ENCODE measurements at places on chromosomes 5 and 9. TPM values are rescaled to one million over a fixed set of nuclear protein-coding genes. Genes with fewer than 3 reads are reported as not detected.

GRCh38 chr9:68851657-68852056 lies 146.6 kb downstream of the PIP5K1B start:
- no peak for DNase-seq

DNA sequence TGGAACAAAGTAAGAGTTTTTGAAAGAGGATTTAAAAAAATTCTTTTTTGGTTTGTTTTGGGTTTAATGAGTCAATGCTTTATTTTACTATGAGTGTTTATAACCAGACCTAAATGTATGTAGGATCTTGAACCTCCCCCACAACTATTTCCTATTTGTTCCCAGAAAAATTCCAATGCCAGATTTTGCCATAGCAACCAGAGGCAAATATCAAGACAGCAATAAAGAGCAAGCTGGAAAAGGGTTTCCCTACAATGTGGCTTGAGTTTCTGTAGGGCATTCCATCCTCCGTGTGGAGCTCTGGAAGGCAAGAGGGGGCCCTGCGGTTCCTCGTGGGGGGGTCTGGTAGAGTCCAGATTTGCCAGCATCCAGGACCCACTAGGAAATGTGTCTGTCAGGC lies 27.8 kb upstream of the GDNF start:
- no peak for DNase-seq

DNA sequence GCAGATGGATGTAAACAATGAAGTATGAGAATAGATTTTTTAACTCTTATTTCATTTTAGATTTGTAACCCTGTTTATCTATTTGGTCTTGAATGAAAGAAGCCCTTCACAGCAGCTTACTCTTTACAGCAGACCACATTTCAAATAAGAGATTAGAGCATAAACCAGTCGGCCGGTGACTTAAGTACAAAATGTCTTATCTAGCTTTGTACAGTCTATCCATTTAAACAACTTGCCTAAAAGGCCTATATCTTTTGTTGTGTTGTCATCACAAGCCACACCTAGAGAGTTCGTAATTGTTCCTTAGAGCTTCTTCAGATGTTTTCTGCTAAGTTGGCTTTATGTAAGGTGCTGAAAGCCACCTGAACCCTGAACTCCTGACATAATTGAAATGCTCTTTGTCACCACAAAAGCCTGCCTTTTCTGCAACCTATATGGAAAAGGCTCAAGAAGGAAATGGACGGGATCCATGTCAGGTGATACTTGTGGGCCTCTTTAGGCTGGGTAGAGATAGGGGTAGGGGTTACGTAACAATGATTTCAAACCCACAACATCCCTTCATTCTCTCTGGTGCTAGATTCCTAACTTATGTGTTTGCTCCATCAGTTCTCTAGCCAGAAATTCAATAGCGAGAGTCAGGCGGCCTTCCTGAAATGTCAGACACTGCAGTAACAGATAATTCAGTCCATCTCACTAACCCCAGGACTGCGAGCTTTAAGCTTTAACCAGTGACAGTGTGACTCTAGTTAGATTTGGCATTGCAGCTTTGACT lies 162.5 kb downstream of the CD180 start:
- no peak for DNase-seq

The SNX2 gene
- total RNA-seq: 99.4 TPM

The ZDHHC11B gene
- total RNA-seq: not detected

The CBY3 gene
- total RNA-seq: not detected

DNA sequence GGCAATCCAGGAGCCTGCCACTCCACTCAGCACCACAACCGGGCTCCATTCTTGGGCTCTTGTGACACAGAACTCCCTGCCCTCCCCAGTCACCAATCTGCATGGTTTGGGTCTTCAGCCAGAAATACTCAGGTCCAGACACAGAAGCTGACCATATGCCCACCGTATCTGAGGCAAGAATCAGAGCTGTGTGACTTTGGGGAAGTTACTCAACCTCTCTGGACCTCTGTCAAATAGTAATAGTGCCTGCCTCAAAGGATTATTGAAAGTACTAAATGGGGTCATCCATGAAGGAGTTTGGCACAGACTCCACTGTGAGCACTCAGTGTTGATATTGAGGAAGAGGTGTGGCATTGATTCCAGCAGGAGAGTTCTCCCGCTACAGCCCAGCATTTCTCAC lies 67.5 kb downstream of the PCDH1 start:
- no peak for DNase-seq

DNA sequence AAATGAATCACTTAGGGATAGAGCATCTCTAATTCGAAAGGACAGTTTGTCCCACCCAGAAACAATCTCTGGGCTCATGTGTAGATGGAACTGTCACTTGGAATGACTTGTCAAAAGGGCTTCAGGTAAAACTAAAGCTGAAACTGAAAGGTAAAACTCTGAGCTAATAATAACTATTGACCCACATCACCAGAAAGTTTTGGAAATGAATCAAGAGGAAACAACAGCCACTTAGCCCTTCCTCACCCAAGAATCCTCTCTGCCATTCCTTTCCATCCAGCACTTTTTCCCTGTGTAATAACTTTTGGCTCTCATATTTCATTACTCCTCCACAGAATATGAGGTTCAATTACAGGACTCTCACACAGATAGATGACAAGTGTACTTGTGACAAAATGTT lies 14.0 kb upstream of the GLRX start:
- DNase-seq: peak; percentile 32

The GDNF gene
- not detected for total RNA-seq

DNA sequence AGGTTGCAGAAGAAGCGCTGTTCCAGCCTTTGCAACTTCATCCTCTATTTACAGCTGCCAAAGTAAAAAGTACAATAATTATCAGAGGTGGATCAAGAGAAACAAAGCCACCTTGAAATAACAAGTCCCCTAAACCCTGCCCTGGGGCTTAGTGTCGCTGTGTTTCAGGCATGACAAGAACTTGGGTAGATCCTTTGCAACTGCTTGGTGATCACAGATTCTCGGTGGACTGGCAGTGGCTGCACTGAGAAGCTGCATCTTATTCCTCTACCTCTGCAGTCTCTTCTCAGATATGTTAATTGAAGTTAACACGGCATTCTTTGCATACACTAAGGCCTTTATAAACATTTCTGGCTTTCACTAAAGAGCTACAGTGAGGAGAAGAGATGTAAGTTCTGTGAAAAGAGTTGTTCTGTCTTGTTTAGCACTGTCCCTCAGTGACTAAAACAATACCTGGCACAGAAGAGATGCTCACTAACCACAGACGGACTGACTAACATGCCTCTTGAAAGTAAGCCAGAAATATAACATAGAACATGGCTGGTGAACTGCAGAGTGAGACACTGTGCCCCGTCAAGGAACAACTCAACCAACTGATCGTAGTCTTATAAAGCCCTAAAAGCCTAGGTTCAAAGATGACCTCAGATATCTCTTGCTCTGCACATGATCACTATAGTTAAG lies 144.2 kb downstream of the MLLT3 start:
- no peak for DNase-seq

The LCN6 gene
- total RNA-seq: not detected

DNA sequence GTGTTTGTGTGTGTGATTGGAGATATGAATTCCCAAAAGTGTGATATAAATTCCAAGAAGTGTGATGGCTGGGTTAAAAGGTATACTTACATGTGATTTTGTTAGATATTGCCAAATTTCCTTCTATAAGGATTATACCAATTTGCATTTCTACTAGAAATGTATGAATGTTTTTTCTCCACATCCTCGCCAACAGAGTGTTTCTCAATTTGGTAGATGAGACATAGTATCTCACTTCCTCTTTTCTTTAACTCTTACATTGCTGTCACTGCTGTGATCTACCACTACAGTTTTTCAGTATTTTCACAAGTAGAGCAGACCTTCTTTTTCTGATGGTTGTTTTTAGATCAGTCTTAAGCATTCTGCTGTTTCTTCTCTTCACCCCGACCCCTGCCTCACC lies 111.3 kb downstream of the FER start:
- DNase-seq: no peak

The ZSWIM6 gene
- 8.3 TPM for total RNA-seq

The GHR gene
- 3.1 TPM for total RNA-seq

The ELOVL7 gene
- total RNA-seq: 0.51 TPM

The IFNA10 gene
- total RNA-seq: not detected

The TXNDC8 gene
- total RNA-seq: not detected

- DNase-seq: no peak
Observed at GRCh38 chr9:109328978-109329637, 8.2 kb upstream of the EPB41L4B start.

DNA sequence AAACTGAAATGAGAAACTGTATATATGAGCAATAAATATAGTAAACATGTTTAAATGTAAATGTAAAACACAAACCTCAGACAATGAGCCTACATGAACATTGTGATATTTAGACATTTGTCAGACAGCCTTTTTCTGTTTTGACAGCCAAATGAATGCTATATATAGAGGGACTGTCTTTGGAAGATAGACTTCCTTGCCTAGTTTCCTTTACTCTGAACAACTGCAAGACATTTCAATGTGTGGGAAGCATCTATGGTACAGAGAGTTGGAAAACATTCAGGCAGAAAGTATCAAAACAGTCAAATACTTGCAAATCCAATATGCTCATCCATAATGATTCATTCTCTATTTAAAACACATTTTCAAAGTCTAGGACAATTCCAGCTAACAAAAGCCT lies 31.7 kb upstream of the TUSC1 start:
- DNase-seq: no peak

DNA sequence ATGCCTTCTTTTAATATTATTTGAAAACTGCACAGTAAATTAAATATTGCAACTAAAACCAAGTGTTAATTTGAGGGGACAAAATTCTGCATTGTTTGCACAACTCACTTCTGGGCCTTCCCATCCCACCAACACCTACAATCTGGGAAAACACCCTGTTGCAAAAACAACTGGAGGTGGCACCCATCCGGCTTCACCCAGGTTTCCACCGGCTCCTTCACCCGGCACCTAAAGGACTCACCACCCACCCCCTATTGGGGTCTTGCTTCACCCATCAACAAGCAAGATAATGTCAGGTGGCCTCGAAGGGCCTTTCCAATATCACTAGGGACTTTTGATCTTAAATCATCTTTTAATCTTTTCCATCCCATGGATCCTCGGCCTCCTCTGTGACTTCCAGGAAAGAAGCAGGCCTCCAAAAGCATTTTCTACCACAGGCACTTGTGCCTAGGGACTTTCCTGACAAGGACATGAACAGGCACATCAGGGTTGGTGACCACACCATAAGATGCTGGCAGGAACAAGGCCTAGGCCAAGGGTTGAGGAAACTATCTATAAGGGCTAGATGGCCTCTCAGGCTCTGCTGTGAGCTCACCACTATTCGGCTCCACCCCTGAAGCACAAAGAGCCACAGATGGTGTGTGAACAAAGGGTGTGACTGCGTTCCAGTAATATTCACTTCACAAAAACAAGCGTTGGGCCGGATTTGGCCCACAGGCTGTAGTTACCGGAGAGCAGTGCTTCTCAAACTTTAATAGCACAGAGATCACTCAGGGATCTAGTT lies 205.1 kb downstream of the AUH start:
- no peak for DNase-seq

The CRB2 gene
- not detected for total RNA-seq

The CYLC2 gene
- not detected for total RNA-seq

GRCh38 chr5:4720831-4721230 lies 419.3 kb upstream of the ADAMTS16 start:
- no peak for DNase-seq

DNA sequence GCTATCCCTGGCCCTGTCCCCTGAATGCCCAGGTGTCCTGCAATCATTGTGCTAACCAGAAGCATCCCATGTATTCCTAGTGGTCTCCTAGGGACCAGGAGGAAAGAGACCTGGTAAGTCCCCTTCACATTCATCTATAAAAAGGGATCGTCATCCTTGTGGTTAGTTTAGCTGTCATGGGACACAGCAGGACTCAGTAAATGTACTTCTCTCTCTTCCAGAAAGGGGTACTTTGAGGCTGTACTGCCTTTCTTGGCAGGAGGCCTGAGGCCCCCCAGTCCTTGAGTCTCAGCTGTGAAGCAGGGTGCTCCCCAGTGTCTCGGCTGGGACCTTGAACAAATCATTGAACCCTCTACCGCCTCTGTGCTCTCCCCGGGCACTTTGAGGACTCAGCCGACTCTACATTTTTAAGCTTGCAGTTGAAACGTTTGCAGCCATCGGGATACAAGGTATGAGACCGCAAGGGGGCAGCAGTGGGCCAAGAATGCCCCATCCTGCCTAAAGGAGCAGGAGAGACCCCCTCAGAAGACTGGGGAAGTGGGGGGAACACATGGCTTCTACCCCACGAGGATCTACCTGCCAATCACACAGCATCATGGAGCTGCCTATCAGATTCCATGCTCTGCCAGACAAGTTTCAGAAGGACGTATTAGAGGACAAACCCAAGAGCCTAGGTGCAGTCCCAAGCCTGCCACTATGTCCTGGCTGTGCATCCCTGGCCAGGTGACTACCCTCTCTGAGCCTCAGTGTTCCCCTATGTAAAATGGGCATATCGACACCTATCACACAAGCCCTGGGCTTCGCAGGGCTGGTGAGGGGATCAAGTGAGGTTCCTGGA lies 2.4 kb upstream of the PHYKPL start:
- DNase-seq: no peak

GRCh38 chr9:94740145-94740840 lies 13.8 kb downstream of the AOPEP start:
- DNase-seq: no peak

- no peak for DNase-seq
Observed at GRCh38 chr5:28779161-28779754, 1740.9 kb upstream of the CDH9 start.

DNA sequence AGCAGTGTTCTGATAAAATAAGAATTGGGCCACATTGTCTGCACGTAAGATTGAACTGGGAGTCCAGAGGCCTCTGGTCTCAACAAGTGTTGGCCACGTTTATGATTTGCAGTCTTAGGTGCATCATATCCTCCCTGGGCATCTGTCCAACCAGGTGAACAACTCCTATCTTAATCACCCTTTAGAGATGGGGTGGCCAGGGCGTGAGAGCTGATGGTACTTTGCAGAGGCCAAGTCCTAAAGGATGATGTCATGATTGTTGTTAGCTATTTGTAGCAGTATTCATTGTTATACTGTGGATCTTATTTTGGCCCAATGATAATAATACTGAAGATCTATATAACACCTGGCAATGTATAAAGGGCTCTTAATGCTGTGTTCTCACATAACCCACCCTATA lies 73.2 kb upstream of the RARS1 start:
- DNase-seq: no peak

- no peak for DNase-seq
Observed at GRCh38 chr5:40828021-40828631, 6.9 kb downstream of the RPL37 start.

The OR1J2 gene
- total RNA-seq: not detected

- peak; percentile 68 for DNase-seq
Observed at GRCh38 chr9:83544002-83544698, 5.9 kb upstream of the FRMD3 start.

Measured in dermis microvascular lymphatic vessel endothelial cell (primary cell).